MV-4-11 (cell line): ENCODE measurements at places on chromosomes 13 and 19.
A peak's percentile ranks its signal among the peaks of the same experiment; 100 is the strongest.

GRCh38 chr13:36428086-36428485 lies 4.2 kb upstream of the CCNA1 start:
- DNase-seq, result no peak

DNA sequence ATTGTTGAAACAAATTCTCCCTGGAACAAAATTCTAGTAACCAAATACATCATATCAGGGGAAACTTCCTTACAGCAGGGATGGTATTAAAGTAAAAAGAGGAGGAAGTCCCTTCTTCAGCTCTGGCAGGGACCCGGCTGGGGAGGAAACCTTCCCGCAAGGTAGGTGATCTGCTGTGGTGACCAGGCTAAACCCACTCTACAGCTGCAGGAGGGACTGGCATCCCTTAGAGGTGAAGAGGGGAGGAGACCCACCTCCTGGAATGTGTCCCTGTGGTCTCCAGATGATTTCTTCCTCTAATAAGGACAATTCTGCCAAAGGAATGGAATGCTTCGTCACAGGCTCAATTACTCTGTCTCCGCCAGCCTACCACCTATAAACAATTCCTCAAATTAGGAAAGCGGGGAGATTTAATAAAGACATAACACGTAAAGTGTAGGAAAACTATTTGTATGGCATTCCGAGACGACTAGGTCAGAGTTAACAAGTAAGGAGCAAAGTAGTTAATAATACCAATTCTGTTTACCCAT lies 637 bp upstream of the PDS5B start:
- no peak for DNase-seq

DNA sequence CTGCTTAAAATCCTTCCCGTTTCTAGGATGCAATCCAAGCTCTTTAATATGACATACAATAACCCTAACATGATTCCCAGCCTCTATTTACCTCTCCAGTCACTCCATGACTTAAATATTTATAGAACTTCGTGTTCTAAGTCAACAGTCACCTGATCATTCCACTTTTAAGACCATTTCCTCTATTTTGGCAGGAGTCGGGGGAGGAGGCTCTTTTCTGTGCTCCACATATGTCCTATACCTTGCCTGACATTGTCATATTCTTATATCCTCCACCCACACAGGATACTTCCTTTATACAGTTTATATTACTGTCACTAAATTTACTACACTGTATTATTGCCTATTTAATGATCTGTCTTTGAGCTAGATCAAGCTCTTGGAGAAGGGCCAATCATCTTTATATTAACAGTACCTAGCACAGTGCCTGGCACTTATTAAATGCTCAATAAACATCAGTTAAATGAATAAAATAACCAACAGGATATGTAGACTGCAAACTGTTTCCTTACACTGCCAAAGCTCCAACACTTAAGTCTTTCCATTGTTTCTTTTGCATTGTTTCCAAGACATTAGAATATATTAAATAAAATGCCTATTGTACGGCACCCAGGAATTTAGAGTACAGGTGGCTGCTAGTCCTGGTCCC lies 2.7 kb downstream of the ARGLU1 start:
- peak; percentile 19 for DNase-seq

DNA sequence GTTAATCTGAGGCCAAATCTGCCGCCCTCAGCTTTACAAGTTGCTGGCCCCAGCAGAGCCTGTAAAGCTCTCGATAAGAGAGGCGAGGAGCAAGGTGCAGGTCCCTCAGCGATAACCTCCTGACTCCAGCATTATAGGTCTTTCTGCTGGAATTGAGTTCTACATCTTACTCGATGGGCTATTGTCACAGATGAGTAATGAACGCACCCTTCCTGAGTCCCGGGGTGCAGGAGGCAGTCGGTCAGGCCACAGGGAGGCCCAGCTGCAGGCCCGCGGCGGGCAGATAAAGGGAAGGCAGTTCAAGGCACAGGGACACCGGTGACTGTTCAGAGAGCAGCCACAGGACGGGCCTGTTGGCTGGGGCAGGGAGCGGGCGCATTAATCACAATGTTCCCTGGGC lies 157.6 kb upstream of the OBI1 start:
- no peak for DNase-seq

DNA sequence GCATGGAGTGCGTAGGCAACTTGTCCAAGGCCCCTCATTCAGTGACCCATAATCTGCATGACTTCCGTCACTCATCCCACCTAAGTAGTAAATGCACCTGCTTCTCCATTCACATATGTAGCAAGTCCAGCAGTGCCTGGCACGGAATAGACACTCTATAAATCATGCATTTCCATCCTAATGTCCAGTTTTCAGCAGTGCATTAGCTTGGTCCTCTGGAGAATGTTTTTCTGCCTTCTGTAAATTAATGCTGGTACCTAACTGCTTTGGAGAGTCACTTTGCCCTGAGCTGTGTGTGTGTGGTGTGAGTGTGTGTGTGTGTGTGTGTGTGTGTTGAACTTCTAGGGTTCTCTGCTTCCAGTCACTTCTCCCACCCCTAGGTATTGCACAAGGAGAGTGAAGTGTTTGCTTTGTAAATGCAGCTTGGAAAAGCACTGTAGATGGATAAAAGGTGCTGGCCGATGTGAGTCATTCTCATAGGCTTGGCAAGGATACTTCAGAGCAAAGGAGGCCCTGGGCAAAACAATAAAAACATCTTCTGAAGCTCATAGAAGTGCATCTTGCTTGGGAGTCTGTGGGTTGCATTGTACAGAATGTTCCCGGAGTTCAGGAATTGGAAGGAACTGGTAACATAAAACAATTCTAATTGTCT lies 181.8 kb downstream of the KATNAL1 start:
- DNase-seq, result no peak

- DNase-seq, result no peak
These were observed 16.4 kb downstream of the MAB21L1 start for GRCh38 chr13:35460061-35460460.

DNA sequence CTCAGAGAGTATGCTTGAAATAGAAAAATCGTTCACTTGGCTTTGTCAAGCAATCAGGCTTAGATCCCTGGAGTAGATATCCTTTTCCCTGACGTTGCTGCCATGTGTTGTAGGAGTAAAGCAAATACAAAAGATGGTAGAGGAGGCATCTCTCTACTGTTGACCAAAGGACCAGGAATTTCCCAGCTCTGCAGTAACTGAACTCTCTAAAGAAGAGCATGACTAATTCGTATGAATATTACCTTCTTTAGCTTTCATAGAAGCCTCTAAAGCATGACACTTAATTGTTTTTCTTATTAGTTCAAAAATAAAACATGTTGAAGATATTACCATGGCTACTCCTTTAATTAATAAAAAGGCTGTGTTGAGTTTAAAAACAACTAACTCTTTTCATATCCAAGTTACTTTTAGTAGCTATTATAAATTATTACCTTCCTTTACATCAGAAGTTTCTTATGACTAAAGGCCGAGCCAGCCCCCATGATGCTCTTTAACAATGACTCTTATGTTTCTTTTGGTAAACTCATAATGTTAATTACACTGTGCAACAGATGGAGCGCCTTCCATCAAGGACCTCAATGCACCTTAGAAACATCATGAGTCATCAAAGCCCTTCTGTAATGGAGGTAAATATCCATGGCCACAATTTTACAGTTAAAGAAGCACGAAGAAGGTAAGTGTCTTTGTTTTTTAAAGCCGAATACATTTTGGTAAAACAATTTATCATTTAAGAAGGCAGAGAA lies 352.4 kb downstream of the KLF5 start:
- no peak for DNase-seq

DNA sequence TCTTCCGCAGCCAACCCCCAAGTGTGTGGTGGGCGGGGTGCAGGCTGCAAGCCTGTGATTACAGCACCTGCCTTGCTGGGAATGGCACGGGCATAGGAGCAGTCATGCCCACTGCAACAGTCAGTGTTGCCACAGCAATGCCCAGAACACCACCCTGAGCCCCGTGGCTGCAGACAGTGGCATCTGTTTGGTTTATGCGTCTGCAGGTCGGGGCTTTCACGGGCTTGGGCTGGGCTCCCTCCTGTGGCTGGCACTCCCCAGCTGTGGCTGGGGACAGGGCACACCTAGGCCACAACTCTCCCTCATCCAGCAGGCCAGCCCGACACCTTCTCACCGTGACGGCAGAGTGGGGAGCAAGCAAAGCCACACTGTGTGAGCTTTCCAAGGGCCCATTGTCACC lies 115.3 kb upstream of the C1QTNF9B start:
- no peak for DNase-seq

GRCh38 chr13:33181264-33181663 lies 104.3 kb downstream of the STARD13 start:
- DNase-seq, result no peak

DNA sequence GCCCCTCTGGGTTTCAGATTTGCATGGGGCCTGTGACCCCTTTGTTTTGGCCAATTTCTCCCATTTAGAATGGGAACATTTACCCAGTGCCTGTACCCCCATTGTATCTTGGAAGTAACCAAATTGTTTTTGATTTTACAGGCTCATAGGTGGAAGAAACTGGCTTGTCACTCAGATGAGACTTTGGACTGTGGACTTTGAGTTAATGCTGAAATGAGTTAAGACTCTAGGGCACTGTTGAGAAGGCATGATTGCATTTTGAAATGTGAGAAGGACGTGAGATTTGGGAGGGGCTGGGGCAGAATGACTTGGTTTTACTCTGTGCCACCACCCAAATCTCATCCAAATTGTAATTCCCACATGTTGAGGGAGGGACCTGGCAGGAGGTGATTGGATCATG lies 258.8 kb downstream of the NHLRC3 start:
- DNase-seq, result no peak

GRCh38 chr13:26019881-26020870 lies 31.6 kb downstream of the SHISA2 start:
- no peak for DNase-seq

DNA sequence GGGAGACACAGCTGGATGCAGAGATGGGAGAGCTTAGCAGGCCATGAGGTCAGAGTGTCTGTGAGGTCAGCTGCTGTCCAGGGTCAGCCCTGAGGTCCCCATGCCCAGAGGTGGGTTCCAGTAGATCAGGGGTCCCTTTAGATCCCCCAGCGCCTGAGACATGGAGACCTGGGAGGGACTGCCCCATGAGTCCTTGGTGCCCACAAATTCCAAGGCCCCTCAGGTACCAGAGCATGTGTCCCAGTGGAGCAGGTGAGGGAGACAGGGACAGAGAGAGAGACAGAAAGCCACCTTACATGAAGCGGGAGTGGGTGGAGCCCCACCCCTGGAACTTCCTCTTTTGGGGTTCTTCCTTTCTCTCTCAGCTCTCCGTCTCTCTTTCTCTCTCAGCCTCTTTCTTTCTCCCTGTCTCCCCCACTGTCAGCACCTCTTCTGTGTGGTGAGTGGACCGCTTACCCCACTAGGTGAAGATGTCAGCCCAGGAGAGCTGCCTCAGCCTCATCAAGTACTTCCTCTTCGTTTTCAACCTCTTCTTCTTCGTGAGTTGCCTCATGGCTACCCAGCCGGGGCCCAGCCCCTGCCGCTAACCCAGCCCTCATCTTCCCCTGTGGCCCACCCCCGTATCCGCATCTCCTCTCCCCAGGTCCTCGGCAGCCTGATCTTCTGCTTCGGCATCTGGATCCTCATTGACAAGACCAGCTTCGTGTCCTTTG lies at the start of gene CD37:
Gene CD37, plus strand, starts transcription at position 336 of the 713 bp plus-strand sequence. Its CDS starts 135 bp downstream, at position 471.
- peak; percentile 81 for DNase-seq

- no peak for DNase-seq
These were observed 863 bp downstream of the ANKRD10 start for GRCh38 chr13:110914081-110914330.

GRCh38 chr19:41193430-41194156 lies 574 bp downstream of the CYP2S1 start:
- DNase-seq, result no peak

DNA sequence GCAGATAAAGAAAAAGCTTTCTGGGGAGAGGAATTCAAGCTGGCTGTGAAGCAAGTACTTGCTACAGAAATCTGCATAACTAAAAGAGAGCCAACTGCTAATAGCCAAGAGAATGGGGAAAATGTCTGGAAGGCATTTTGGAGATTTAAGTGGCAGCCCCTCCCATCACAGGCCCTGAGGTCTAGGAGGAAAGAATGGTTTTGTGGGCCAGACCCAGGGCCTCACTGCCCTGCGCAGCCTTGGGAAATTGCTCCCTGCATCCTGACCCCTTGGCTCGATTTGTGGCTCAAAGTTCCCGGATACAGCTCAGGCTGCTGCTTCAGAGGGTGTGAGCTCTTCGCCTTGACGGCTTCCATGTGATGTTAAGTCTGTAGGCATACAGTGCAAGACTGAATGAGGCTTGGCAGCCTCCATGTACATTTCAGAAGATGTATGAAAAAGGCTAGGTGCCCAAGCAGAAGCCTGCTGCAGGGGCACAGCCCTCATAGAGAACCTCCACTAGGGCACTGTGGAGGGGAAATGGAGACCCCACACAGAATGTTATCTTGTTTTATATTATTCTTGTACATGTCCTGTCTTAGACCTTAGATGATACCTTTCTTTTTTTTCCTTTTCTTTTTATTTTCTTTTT lies 34.4 kb downstream of the MZT1 start:
- no peak for DNase-seq

GRCh38 chr19:27770095-27770494 lies 1442.9 kb downstream of the UQCRFS1 start:
- DNase-seq, result no peak

DNA sequence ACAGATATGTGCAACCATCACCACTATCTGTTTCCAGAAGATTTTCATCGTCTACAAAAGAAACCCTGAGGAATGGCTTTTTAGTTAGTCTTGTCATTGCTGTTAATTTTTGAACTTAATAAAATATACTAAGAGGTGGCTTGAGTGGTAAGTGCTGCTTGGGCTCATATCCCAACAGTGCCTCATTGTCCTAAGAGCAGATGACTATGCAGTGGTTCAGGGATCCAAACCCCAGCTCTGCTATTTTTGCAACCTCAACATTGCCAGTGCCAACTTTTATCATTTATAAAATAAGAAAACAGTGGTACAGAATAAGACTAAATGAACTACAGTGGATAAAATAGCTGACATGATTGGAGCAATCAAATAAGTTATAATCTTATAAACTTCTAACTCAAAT lies 123.2 kb upstream of the SLC7A1 start:
- DNase-seq, result no peak

- DNase-seq, result peak; percentile 18
These were observed at the start of gene SPIB for GRCh38 chr19:50418176-50419021. Gene SPIB (plus strand): TSS chr19:50418938. CDS start chr19:50418963, 25 bp downstream.

- DNase-seq, result no peak
These were observed 18.4 kb downstream of the AMER2 start for GRCh38 chr13:25153736-25154135.

- DNase-seq, result no peak
These were observed 1.4 kb downstream of the DCUN1D2 start for GRCh38 chr13:113489171-113489548.
